ENCODE measurements at places on chromosomes 4 and X.

GRCh38 chr4:115929373-115929772 is 816.0 kb upstream of the NDST4 start:
- DNase-seq = no peak

GRCh38 chr4:17490575-17491059 is 21.3 kb downstream of the QDPR start:
- DNase-seq = no peak

DNA sequence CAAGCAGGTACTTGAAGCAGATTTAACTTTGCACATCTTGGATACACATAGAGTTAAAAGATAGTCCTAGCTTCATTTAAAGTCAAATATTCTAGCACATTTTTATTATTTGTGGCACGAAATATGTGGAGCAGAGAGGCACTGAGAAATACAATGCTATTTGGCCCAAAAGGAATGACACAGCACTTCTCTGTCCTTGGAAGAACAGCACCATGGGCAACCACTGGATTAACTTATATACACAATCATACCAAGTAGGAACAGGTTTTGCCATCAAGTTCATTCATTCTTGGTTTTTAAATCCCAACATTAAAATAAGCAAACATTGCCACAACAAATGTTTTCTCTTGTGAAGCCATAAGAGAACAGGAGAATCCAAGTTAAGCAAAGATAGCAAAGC is 924 bp upstream of the ENAM start:
- DNase-seq = no peak

- DNase-seq = no peak
Observed at GRCh38 chr4:11487139-11487538, 58.4 kb upstream of the HS3ST1 start.

GRCh38 chr4:168787801-168788595 is 222.1 kb downstream of the CBR4 start:
- DNase-seq = no peak

DNA sequence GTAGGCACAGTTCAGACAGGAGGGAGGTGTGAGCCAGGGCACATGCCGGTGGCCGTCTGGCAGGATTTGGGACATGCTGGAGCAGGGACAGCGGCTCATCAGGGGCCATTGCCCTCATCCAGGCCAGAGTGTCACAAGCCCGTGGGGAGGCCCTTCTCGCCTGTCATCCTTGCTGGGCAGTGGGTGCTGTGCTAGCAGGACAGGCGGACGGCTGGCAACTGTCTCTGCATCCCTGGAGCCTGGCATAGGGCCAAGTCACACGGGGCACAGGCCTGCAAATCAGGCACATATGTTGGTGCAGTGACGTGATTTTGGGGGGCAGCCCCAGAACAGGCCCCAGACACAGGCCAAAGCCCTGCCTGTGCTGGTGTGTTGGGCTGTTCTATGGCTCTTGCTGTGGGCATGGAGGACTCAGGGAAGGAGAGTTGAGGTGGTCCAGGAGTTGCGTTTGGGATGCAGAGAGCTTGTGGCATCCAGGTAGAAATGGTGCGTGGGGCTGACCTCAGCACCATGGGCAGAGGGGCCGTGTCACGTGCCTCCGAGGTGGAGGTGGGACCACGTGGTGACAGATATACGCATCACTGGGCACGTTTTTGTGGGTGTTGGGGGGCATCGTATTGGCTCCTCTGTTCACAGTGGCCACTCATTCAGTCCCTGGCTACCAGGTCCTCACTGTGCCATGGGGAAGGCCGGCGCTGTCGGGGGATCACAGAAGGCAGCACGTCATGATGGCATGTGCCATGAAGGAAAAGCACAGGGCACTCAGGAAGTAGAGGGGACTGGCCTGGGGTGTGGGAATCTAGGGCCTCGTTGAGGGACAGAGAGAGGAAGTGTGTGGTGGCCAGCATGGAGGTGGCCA is 14.6 kb upstream of the MSANTD1 start:
- DNase-seq = no peak

GRCh38 chr4:28357990-28358389 is 1497.3 kb downstream of the STIM2 start:
- no peak for DNase-seq

GRCh38 chr4:152259866-152260265 is 276.0 kb downstream of the FBXW7 start:
- DNase-seq = no peak

DNA sequence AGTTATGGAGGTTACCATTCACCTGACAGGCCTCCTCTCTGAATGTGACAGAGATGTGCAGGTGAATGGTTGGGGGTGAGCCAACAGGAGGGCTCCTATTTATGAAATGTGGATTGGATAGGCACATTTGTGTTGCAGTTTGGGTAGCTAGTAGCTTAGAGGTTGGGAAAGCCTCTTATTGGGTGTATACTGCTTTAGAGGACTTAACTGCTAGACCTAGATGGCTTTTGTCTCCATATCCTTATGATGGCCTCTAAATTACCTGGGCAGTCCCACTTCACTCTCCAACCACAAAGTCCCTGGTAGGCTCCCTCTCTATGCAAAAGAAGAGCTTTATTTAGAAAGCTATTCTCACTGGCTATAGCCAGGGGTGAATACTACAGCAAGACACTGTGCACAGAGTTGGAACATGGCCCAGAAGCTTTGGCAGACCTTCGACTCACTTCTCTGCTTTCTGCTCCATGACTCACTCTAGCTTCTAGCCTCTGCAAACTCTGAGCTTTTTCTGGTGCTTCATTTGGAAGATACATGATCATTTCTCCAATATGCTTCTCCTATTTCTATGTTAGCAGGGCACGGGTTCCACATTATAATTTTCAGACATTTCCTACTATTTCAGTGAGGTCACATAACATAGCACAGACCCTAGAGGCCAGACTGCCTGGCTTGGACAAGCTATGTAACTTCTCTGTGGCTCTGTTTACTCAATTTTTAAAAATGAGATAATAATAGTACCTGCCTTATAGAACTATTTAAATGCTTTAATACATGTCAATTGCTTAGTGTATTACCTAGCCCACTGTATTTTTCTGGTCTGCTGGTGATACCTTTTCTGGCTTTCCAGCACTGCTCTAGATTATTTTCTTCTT is 6.0 kb upstream of the VGLL1 start:
- DNase-seq = no peak

DNA sequence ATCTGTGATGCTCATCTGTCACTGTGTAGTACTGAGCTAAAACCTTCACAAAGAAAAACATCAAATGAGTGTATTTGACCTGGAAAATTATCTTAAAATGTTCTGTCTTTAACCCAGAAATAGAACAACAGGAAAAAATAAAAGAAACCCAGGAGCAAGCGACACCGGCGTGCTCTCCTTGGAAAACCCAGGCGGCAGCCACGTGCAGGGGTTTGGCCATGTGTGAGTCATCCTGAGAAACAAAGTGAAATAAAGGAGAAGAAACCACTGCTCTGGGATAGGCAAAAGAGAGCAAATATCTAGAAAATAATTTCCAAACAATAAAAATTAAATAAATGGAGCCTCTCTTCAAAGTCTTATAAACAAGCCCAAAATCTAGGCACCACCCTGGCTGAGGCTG is 20.0 kb upstream of the TMEM128 start:
- no peak for DNase-seq

- DNase-seq = no peak
Observed at GRCh38 chr4:136931781-136932180, 600.5 kb downstream of the PCDH18 start.

- no peak for DNase-seq
Observed at GRCh38 chr4:10738826-10739489, 54.4 kb upstream of the CLNK start.

DNA sequence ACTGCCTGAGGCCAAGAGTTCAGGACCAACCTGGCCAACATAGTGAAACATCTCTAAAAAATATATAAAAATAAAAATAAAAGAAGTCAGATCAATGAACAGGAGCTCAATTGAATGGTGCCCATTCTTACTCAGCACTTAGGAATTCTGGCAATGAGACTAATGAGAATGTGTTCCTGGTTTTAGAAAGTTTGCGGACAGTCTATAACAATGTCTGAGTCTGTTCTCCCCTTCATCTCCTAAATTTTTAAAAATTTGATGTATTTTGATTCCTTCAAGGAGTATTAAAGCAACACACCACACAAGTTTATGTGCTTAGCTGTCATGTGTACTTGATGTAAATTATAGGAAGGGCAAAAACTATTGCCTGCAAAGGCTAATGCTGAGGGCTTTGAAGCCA is 30.6 kb upstream of the KCNIP4 start:
- no peak for DNase-seq

DNA sequence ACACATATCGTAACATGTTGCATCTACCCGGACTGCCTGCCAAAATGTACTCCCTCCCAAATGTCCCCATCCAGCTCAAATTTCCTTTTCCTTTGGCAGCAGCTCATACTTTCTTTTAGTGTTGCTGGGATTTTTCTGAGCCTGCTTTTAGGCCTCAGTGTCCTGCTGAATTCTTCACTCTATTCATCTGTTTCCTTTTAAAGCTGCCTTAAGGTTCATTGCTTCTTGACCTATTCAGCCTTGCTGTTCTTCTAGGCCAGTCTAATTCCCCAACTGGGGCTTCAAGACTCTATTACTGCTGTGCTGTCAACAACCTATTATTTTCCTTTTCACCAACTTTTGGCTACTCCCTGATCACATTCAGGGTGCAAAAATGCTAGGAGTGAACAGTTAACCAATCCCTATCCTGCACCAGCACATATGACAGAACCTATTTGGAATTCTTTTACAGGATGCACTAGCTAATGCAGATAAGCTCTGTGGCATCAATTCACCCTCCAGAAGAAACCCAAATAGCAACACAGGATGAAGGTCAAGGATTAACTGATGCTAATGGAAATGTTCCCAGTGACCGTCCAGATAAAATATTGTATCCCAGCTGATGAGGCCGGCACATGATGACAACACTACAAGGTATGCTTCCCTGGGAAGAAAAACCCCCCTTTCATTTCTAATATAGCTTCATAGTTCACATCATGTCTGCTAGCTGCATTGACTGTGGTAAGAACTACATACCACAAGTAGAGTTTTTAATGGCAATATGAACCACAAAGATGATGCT is 114.7 kb upstream of the TTC29 start:
- no peak for DNase-seq

- no peak for DNase-seq
Observed at GRCh38 chrX:3717742-3718420, 4.4 kb upstream of the PRKX start.

GRCh38 chr4:153122855-153123254 is 81.4 kb upstream of the TRIM2 start:
- no peak for DNase-seq

GRCh38 chr4:96150466-96150865 is 310.6 kb downstream of the PDHA2 start:
- DNase-seq = no peak

DNA sequence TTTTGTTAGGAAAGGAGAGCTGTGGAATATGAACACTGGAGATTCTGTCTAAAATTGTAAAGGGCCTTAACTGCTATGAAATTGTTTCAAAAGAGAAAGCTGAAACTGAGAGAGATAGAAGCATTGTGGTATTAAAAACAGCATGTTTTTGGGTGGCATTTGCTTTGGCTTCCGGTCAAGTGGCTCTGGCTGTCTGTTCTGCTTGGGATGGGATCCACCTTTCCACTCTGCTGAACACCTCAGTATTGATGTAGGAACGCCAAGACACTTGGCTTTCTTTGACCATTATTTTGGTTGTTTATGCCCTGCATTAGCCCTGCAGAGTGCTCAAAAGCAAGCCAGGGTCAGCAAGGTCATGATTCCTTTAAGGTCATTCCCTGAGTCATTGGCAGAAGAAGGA is 199.7 kb downstream of the SLC4A4 start:
- DNase-seq = no peak

GRCh38 chrX:55056820-55057674 is 17.8 kb upstream of the PAGE2B start:
- peak; percentile 66 for DNase-seq

- DNase-seq = peak; percentile 2
Observed at GRCh38 chr4:42152507-42153504, at the start of gene BEND4. Gene BEND4 (minus strand): TSS chr4:42152655. CDS start chr4:42152143, 512 bp downstream.

DNA sequence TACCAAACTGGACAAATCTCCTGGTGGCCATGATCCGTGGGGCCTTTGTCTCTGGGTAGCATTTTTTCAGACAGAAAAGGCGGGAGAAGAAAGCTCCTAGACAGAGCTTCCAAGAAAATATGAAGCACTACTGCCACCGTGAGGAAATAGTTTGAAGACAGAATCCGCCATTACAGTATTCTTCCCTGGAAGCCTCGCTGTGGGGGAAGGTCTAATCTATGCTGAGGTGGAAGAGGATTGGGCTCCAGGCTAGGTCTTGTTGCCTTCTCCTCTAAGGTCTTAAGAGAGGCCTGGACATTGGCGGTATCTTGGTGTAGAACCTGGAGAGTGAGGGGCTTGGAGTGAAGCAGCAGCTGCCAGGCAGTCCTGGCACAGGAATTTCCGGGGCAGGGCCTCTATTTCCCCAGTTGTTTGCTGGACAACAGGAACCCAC is 218.9 kb downstream of the OR13H1 start:
- no peak for DNase-seq

GRCh38 chr4:129515356-129515755 is 419.4 kb downstream of the C4orf33 start:
- DNase-seq = no peak

- no peak for DNase-seq
Observed at GRCh38 chr4:169314906-169315305, 44.1 kb upstream of the SH3RF1 start.

DNA sequence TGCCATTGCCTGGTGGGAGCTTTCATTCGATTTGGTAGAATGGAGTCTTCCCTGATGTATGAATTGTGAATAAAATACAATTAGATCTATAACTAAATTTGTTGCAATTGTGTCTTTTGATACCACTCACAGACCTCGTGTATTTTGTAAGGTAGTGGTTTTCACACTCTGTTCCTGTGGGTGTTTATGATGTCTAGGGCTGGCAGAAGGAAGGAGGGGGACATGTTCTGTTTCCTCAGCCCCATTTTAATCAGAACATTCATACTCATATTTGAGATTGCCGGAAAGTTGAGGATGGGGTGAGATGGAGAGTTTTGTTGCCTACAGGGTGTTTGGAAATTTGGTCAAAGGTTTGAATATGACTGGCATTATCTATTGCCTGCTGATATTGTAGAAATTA is 42.9 kb downstream of the PTTG2 start:
- DNase-seq = peak; percentile 30

DNA sequence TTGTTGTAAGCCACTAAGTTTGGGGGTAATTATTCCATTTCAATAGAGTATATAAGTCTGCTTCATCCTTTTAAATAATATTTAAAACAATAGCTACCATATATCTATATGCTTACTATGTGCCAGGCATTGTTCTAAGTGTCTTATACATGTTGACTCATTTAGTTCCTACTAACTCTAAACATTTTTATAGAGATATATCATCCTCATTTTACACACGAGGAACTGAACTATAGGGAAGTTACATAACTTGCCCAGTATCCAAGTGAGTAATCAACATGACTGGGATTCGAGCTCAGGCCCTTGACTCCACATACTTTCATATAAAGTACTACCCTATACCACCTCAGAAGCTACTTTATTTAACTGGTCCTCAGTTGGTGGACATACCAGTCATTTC is 175.3 kb upstream of the RAI2 start:
- no peak for DNase-seq

GRCh38 chr4:184954482-184954881 is 63.8 kb upstream of the HELT start:
- DNase-seq = no peak

DNA sequence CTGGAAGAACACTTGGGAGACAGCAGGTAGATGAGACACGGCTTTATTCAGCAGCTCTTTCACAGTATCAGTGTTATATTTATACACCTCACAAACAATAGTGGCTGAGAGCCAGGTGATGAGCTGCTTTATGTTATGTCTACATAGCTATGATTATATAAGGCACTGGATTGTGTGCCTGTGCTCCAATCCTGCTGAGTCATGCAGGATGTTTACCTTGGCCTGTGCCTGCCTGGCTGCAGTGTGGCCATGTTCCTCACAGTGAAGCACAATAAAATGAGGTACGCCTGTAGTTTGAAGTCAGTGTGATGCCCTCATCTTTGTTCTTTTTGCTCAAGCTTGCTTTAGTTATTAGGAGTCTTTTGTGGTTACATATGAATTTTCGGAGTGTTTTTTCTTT is 31.3 kb downstream of the CXCL13 start:
- DNase-seq = no peak

Measured in CD4-positive, alpha-beta T cell treated with Interleukin-17A for 1 hour (primary cell).